ENCODE measurements at places on chromosomes 4 and X.
A peak's percentile ranks its signal among the peaks of the same experiment; 100 is the strongest.

DNA sequence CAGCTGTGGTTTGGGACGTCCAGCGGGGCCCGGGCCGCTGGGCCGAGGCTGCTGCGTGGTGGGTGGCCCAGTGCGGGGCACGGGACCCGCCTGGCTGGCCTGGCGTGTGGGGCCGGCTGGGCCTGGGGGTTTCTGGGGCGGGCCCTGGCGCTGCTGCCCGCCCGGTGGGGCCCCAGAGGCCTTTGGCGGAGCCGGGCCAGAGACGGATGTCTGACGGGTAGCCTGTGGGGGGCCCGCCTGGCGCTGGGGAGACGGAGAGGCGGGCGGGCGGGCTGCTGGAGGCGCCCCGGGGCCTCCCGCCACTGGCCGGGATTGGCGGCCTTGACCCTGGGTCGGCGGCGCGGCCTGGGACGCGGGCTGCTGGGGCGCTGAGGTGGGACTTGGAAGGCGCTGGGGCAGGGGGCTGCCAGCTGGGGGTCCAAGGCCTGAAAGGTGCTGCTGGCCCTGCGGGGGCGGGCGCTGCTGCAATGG, 8.1 kb upstream of the TIMP1 start:
- DNase-seq: no peak

- no peak for DNase-seq
These were observed 587.2 kb downstream of the EPHA5 start for GRCh38 chr4:65083076-65083475.

DNA sequence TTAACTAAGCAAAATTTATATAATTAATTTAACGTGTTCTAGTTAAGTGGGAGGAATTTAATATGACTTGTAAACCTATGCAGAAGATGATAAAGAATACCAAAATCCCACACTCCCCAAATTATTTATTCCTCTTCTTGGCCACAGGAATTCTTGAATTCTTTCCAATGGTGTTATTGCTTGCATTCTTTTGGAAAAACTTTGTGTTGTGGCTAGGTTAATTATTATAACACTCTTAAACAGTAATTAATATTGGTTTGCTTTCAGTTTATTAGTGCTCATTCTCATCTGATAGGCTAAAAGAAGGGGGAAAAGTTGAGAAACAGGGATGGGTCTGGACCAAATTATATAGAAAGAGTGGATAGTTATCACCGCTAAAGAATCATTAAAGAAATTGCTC, 141.5 kb upstream of the PABPC4L start:
- DNase-seq: no peak

DNA sequence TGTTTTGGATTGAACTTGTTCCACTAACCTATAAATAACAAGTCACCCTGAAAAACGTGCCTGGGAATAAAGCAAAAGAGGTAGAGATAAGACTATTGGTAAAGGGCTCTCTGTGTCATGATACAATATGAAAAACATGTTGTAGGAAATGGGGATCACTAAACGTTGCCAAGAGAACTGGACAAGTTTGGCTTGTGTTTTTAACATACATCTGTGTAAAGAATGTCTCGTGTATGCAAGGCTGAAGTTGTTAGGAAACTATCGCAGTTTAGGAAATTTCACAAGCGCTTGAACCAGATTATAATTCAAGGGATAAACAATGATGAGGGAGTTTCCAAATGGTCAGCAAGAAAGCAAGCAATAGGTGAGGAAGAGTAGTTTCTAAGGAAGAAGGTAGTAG, 655.8 kb downstream of the PCDH7 start:
- no peak for DNase-seq

DNA sequence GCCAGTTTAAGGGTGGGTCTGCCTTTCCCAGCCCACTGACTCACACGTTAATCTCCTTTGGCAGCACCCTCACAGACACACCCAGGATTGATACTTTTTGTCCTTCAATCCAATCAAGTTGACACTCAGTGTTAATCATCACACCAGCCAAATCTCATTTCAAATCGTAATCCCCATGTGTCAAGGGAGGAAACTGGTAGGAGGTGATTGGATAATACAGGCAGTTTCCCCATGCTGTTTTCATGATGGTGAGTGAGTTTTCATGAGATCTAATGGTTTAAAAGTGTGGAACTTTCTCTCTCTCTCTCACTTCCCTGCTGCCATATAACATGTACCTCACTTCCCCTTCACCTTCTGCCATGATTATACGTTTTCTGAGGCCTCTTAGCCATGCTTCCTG, 647.2 kb upstream of the FRG1 start:
- DNase-seq: no peak

DNA sequence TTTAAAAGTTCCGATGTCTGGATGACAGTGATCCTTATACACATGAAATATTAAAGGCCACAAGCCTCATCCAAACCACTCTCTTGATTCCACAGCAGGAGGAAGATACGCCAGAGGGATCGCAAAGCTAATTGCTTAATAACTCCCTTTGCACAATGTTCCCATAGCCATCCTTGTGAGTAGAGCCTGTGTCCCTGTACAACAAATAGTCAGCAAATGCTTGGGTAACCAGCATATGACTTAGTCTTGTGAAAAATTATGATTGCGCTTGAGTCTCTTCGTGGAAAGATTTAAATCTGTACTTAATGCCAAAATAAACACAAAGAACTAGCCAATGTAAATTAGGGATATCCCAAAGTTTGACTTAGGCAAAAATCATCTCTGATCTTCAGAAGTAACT, 31.5 kb downstream of the SLC9A7 start:
- no peak for DNase-seq

GRCh38 chrX:103367502-103367901, 8.8 kb upstream of the BEX3 start:
- DNase-seq: no peak

DNA sequence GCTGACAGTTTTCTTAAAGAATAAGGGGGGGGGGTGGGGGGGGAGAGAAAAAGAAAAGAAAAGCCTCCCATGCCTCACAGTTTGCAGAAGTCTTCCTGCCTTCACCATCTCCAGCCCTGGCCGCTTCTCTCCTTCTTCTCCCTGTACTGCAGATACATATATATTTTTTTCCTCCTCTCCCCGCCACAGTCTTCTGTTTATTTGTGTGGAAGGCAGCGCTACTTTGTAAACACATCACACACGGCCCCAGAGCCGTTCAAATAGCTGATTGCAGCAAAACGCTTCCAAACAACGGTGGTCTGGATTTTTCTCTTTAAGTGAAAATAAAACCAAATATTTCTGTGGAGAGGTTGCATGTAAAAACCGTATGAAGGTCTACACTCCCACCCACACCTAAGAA, 732 bp downstream of the NLGN4X start:
- no peak for DNase-seq

DNA sequence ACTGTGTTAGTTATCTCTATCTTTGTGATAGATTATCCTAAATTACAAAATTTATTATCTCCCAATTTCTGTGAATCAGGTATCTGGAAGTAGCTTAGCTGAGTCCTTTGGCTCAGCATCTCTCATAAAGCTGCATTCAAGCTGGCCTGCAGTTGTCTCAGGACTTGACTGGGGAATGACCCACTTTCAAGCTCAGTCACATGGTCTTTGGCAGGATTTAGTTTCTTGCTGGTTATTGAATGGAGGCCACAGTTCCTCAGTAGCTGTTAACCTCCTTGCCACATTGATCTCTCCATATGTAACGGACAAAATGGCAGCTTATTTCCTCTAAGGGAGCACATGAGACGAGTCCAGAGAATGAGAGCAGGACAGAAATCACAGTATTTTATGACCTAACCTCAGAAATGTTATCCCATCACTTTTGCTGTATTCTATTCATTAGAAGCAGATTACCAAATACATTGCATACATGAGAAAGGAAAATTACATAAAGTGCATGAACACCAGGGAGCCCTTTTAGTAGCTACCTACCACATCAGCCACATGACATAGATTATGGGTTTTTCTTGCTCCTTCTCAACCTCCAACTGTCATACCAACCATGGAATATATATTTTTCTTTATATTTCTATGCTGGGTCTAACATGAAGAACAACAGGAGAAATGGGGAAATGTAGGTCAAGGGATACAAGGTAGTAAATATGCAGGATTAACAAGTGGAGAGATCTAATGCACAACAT, 730.1 kb downstream of the CCSER1 start:
- DNase-seq: no peak

GRCh38 chr4:121938282-121939092, 13.4 kb downstream of the TRPC3 start:
- no peak for DNase-seq

GRCh38 chr4:128288689-128289106, 1.1 kb upstream of the PGRMC2 start:
- no peak for DNase-seq

GRCh38 chr4:1658146-1658545, 26.0 kb downstream of the FAM53A start:
- DNase-seq: no peak

DNA sequence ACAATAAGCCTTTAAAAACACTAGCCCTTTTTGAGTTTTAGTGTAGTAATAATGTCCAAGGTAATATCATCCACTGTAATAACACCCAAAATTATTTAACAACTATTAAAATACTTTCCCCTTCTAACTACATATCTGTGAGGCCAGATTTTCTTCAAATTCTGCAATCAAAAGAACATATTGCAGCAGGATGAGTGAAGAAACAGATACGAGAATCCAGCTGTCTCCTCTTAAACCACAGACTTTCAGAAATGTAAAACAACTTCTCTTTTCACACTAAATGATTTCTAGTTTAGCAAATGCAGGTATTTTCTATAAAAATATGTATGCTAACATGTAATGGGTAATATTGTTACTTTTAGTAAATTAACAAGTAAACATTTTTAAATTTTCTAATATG, 148.9 kb downstream of the PRDM5 start:
- DNase-seq: no peak

DNA sequence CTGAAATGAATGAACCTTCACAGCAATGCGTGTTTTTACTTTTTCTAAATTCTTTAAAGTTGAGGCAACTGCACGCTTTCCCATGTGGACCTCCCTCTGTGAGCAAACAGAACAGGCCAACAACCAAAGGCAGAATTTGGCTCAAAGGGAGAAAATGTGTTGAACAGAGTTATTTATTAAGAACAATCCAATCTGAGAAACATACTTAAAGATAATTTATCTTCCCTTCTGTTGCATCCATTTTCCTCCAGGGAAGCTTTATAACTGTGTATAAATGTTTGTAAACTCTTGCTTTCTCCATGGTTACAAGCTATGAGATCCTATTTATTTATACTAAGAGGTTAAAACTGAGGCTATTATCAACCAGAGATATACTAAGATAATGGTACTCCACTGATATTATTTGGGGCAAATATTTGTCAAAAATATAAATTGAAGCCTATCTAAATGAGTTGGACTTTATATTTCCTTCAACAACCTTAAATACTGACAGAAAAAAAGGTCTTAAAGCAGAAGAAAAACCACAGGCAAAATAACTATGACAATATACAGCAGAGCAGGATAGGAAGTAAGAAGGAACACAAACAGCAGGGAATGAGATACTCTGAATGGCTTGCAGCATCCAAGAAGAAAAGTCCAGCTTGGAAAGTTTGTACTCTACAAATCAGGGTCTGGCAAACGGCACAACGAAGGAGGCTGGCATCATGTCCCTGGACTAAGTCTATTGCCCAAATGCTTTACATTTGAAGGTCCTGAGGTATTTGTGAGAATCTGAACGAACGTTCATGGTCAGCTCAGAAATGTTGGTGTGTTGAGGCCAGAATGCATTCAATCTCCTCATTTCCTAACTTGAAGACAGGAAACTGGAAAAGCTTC, 663.2 kb upstream of the INTU start:
- DNase-seq: no peak

GRCh38 chr4:162485486-162485885, 321.7 kb upstream of the FSTL5 start:
- no peak for DNase-seq

- no peak for DNase-seq
These were observed 319.1 kb upstream of the PCDH18 start for GRCh38 chr4:137851435-137851834.

- no peak for DNase-seq
These were observed 3.7 kb upstream of the GABRA2 start for GRCh38 chr4:46393606-46394005.

- no peak for DNase-seq
These were observed 142.4 kb upstream of the FGF13 start for GRCh38 chrX:138853936-138854335.

- DNase-seq: no peak
These were observed 256.9 kb upstream of the TEX13A start for GRCh38 chrX:105477351-105477750.

GRCh38 chr4:121705521-121705920, 8.7 kb upstream of the ANXA5 start:
- DNase-seq: no peak

GRCh38 chrX:49230500-49231232, 2.5 kb downstream of the CACNA1F start:
- no peak for DNase-seq

DNA sequence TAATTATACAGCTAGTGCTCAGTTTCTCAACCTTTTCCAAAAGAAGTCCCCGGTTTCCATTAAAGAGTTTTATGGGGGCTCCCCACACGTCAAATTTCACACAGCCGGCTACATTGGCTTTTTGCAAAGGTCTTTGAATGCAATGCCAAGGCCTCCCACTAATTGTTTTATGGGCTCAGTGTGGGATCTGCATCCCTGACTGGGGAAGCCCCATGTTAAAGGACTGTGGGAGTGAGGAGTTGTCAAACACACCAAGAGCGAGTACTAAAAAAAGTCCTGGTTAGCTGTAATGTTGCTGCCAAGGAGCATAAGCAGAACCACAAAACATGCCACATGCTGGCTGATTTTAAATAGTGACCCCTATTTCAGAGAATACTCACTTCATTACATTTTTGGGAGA, 162.6 kb downstream of the BMPR1B start:
- no peak for DNase-seq

- DNase-seq: no peak
These were observed 160 bp downstream of the LCORL start for GRCh38 chr4:18021470-18021719.

DNA sequence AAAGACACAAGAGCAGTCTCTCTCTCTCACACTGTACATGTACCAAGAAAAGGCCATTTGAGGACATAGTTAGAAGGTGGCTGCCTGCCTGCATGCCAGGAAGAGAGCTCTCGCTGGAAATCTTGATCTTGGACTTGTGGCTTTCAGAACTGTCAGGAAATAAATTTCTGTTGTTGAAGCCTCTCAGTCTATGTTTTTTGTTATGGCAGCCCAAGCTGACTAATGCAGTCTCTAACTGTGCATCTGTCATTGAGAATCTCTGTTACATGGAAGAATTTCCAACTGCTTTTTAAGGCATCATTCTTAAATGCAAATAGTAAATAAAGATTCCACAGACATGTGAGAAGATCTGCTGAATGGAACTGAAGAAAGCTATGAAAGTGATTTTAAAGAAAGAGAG, 198.3 kb downstream of the PCDH10 start:
- no peak for DNase-seq

- DNase-seq: no peak
These were observed 18.0 kb upstream of the PDHA2 start for GRCh38 chr4:95821867-95822266.

GRCh38 chr4:184815046-184815877, 10.5 kb downstream of the ACSL1 start:
- DNase-seq: no peak

- no peak for DNase-seq
These were observed 141.5 kb downstream of the RPS6KA6 start for GRCh38 chrX:84046403-84046984.

GRCh38 chr4:81844717-81845116, 373.0 kb upstream of the RASGEF1B start:
- peak; percentile 51 for DNase-seq

GRCh38 chrX:133852401-133852800, 133.0 kb downstream of the GPC3 start:
- DNase-seq: no peak

- no peak for DNase-seq
These were observed 132.2 kb upstream of the AGA start for GRCh38 chr4:177574446-177574845.
